ENCODE measurements at places on chromosomes 11 and 22. TPM values are rescaled to one million over a fixed set of nuclear protein-coding genes. Genes with fewer than 3 reads are reported as not detected.

GRCh38 chr22:45718391-45718790 lies 46.8 kb downstream of the ATXN10 start:
- no peak for DNase-seq

Gene MMP13
- not detected for total RNA-seq

Gene LDHAL6A
- total RNA-seq = not detected

Gene TENM4
- 26.4 TPM for total RNA-seq

Gene GAL
- total RNA-seq = not detected

- DNase-seq = no peak
These were observed 826 bp upstream of the PTPRJ start for GRCh38 chr11:47979378-47980087.

DNA sequence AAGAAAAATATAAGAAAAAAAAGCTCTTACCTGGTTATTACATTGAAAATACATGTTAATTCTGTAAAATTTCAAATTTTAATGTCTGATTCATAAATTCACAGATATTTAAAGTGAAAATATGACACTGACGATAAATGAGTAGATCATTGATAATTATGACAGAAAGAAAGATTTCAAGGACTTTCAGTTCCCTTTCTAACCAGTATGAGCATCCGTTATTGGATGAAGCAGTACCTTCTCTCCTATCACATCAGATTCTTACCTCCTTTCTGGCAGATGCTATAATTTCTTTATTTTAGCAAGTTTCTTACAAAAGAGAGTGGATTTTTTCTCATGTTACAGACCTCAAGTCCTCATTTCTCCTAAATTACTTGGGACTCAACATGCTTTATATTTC lies 847.3 kb downstream of the JRKL start:
- no peak for DNase-seq

Gene THYN1
- 25.0 TPM for total RNA-seq

Gene OR4X2
- not detected for total RNA-seq

Gene JOSD1
- total RNA-seq = 56.4 TPM

DNA sequence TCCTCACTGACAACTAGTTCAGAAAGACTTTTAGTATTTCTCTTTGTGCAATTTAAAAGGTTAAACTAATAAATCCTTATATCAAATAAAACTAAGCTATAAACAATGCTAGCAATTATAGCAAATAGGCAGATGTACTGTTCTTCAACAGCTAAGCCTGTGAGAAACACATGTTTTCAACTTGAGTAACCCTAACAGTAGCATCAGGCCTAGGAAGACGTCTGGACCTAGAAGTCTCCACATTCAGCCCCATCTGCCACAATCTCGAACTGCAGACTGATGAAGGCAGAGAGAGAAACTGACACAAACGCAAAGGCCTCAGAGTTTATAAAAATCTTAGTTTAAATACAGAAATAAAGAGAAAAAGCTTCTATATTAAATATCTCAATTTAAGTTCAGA lies 2.5 kb downstream of the ST13 start:
- DNase-seq = no peak

Gene FGF4
- total RNA-seq = 0.08 TPM

DNA sequence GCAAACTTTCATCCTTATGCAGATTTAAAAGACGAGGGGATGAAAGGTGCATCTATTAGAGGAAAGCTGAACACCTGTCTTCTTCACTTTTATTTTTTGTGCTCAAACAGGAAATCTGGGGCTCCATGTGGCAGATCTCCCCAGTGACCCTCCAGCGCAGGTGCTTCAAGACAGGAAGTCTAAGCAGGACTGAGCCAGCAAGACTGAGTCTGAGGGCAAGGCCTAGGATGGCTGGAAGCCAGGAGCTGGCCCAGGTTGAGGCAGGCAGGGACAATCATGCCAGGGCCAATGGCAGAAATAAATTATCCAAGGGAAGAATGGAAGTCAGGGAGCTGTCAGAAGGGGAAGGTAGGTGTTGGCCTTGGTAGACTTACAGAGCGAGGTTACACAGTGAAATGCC lies 101.1 kb upstream of the SPON1 start:
- DNase-seq = no peak

DNA sequence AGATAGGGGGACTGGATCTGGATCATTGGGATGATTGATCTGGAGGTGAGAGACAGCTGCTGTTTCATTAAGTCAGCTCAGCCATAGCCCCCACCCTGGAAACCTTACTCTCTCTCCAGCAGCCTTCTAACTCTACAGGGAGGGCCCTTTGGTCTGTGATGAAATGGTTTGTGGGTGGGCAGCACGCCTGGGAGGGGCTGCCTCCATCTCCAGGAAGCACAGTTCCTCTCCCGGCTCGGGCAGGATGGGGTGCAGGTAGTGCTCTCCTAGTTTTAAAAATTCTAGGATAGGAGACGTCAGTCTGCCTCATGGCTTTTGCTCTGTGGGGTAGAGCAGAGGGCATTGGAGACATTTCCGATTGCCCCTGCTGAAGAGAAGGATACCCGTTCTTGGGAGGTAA lies 89.7 kb downstream of the CEP164 start:
- DNase-seq = no peak

Gene CARD16
- 11.5 TPM for total RNA-seq

GRCh38 chr11:33930317-33931021 lies 38.6 kb upstream of the LMO2 start:
- DNase-seq = peak; percentile 77

GRCh38 chr11:130827451-130828377 lies 88.6 kb downstream of the SNX19 start:
- DNase-seq = peak; percentile 84

- no peak for DNase-seq
These were observed 36.0 kb downstream of the TECTA start for GRCh38 chr11:121137005-121137404.

DNA sequence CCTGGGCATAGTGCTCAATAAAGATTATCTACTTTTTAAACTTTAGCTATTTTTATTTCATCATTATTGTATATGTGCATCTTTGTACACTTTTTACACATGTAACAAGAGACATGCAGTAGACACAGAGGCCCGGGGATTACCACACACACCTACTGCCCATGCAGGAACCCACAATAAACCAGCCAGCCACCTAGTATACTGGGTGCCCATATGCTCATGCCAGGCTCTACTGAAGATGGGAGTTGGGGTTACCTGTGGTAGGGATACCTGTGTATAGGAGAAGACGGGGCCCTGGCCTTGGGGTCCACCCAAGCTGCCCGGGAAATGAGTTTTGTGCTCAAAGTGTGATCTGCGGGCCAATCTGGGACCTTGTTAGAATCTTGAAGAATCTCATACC lies 31.2 kb upstream of the P2RY2 start:
- DNase-seq = no peak

Gene SCN2B
- 0.33 TPM for total RNA-seq

DNA sequence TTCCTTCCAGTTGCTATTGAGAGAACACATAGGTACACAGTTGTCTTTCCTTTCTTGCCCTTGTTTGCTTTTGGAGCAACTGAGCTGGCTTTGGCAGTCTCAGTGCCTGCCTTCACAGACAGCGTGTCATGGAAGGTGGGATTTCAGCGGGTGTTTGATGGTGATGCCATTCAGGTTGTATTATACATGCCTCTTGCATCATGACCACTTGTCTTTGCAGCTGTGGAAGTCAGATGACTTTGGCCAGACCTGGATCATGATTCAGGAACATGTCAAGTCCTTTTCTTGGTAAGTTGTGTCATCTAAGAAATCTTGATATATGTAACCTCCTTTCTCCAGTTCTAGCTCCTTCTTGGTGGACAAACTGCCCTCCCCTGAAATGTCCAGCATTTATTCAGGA lies 37.1 kb upstream of the SORL1-AS1 start:
- no peak for DNase-seq

Gene BSX
- total RNA-seq = not detected

GRCh38 chr11:102626676-102627075 lies 1.5 kb upstream of the MMP20 start:
- DNase-seq = no peak

GRCh38 chr11:99968336-99968735 lies 718.8 kb upstream of the ARHGAP42 start:
- DNase-seq = no peak

- no peak for DNase-seq
These were observed 54.7 kb downstream of the PHF21B start for GRCh38 chr22:44955102-44955501.

GRCh38 chr11:80520507-80520887 lies 1079.7 kb upstream of the TENM4 start:
- DNase-seq = no peak

DNA sequence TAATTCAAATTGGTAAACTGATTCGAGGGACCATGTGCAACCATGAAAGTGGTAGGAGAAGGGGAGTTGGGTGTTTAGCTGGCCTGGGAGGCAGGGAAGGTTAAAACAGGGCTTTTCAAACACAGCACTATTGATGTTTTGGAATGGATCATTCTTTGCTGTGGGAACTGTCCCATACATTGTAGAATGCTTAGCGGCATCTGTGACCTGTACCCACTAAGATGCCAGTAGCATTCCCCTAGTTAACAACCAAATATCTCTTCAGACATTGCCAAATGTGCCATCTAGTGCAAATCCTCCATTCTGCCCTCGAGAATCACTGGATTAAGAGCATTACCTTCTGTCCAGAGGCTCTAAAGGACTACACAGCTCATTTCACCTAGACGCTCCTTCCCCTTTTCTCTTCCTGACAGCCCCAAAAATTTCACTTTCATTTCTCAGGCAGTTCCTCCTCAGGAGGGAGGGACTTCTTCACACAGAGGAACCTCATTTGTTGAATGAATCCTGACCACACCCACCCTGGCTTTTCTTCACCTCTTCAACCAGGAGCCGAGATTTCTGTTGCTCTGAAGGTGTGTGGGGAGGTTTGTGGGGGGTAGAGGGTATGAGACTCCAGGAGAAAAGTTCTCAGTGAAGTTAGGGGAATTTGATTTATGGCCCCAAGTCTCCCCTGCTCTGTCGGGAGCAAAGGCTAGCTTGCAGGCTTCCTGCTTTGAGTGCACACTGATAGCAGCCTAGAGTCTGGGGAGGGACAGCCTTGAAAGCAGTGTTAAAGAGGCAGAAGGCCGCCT lies at the start of gene TRIM34:
TRIM34 (plus strand) TSS at position 513 of the 791 bp plus-strand sequence. CDS start 7,331 bp downstream, outside the sequence.
- DNase-seq = peak; percentile 74

- no peak for DNase-seq
These were observed 521.8 kb downstream of the MIAT start for GRCh38 chr22:27179161-27179560.

DNA sequence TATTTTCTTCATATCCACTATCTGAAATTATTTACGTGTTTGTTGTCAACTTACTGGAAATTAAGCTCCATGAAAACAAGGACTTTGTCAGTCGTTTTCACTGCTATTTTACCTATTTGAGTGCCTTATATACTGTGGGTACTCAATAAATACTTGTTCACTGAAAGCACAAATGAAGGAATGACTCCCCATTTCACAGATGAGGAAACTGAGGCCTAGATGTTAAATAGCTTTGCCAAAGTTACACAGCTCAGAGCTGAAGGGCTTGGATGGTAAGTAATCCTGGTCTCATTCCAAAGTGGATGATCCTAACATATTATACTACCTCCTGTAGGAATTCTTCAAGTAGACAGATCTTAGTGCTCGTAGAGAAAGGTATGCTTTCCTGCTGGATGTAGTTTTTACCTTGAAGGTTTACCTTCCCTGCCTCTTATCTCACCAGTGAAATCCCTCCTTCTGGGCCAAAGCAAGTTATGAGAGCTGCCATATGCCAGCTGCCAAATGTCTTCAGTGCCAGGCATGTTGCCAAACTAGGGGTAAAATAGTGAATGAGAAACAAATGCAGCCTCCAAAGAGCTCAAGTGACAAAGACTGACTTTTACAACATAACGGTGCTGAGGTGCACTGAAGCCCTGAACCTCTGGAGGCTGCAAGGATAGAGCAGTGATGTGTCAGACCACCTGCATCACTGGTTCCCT lies 129.7 kb downstream of the TRIM44 start:
- DNase-seq = peak; percentile 28

GRCh38 chr11:122209619-122210366 lies 93.8 kb upstream of the BLID start:
- DNase-seq = peak; percentile 98

- no peak for DNase-seq
These were observed 4.9 kb downstream of the EML3 start for GRCh38 chr11:62607714-62608113.

DNA sequence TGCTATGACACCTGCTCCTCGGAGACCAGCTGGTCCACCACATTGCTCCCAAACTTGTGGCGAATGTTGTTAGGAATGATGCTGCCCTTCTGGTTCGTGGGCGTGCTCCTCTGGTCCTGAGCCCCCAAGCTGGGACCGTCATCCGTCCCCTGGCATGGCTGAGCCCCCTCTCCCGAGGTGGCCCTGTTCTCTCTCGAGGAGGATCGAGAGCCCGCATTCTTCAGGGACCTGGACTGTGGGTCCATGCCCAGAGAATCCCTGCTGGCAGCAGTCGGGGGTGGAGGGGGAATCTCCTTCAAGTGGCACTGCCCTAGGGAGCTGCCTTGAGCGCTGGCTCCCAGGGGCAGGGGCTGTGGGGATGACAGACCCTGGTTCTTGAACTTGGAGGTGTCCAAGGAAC lies 17.4 kb downstream of the TST start:
- no peak for DNase-seq

Gene TEAD1
- total RNA-seq = 131 TPM

DNA sequence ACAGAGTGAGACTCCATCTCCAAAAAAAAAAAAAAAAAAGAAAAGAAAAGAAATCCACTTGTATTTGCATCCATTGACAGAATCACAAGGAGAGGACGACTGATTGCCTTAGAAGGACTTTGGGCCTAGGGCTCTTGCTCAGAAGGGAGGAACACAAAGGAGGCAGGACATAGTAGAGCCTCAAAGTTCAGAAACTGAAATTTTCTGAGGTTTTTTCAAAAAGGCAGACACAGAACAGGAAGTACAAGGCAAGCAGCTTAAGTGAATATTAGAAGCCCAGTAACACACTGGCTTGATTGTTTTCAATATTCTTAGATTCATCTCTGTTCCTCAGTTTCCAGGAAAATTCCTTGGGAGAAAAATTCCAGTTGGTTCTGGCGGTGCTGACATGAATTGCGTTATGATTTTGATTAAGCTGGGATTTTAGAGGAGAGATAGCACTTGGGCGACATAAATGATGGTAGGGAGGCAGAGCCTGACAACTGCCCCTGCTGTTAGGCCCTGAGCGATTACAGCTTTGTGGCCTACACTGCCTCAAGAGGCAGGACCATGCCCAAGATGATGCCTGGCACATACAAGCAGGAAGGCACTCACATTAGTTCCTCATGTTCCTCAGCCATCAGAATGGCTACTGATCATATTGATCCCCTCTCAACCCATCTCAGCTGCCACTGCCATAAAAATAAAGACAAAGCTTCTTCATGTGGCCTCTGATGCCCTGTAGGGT lies 15.3 kb downstream of the CLPB start:
- DNase-seq = no peak

Gene RPUSD4
- 24.2 TPM for total RNA-seq

- DNase-seq = no peak
These were observed 1.1 kb upstream of the MRGPRX4 start for GRCh38 chr11:18171377-18172000.
